IPS DF 6.9 (cell line): ENCODE measurements at places on chromosomes 2 and 18.
A peak's percentile ranks its signal among the peaks of the same experiment; 100 is the strongest.

DNA sequence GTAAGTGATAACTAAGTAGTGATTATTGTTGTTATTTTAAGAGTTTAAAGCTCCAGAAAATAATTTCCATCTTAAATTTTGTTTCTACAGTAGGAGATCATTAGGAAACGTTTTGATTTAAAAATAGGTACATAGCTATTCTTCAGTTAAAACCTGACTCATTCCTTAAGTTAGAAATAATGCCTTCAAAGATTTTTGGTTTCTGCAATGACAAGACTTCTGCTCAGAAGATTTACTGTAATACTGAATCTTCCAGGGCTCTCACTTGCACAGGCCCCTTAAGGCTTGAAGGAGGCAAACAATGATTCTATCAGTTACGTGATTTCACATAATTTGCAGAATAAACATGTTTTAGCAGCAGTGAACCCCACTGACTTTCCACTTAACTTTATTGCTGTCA is 333.7 kb downstream of the RAD51AP2 start:
- no peak for DNase-seq

GRCh38 chr2:26704441-26704977 is 12.0 kb downstream of the KCNK3 start:
- DNase-seq, result no peak

DNA sequence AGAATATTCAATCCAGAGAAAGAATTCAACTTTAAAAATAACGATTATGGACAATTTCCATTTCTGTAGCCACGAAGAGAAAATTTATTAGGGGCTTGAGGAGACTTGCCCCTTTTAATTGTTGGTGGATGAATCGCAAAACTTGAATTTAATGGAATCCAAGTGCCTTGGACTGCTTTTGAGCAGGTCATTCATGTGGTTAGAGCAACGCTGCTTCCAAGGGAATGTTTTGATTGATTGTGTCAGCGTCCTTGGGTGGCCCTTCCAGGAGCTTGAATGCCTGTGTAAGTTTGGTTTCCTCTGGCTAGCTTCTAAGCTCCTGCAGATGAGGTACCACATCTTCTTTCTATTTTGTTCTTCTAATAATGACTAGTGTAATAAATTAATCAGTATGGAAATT is 213.4 kb downstream of the LTBP1 start:
- no peak for DNase-seq

DNA sequence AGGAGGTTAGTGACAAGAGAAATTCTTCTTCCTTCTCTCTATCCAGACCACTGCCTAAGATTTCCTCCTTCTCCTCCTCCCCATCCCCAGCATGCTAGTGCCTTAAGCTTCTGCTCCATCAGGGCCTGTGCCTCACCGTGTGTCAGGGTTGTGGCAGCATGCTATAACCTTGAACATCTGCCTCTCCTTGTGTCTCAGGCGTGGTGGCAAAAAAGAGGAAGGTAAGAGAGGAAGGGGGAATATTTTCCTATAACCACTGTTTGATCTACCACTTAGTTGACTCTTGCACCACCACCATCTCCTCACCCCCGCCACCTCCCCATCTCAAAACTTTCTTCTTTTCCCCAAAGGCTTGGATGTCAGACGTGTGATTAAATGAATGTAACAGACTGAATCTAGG is 38.3 kb upstream of the PEX13 start:
- no peak for DNase-seq

DNA sequence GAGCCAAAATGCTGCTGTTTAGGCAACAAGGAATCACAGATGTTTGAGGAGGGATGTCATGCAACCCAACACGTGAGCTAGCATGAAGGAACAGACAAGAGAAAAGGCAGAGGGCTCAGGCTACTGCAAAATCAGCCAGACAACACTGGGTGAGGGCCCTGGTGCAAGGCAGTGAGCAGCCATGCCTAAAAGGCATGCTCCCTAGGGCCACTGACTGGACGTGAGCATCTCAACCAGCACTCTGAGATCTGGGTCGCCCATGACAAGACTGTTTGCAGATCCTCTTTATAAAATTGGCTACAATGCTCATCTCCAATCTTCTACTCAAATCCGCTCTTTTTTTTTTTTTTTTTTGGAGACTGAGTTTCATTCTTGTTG is 49.1 kb downstream of the KIAA2012 start:
- DNase-seq, result no peak

DNA sequence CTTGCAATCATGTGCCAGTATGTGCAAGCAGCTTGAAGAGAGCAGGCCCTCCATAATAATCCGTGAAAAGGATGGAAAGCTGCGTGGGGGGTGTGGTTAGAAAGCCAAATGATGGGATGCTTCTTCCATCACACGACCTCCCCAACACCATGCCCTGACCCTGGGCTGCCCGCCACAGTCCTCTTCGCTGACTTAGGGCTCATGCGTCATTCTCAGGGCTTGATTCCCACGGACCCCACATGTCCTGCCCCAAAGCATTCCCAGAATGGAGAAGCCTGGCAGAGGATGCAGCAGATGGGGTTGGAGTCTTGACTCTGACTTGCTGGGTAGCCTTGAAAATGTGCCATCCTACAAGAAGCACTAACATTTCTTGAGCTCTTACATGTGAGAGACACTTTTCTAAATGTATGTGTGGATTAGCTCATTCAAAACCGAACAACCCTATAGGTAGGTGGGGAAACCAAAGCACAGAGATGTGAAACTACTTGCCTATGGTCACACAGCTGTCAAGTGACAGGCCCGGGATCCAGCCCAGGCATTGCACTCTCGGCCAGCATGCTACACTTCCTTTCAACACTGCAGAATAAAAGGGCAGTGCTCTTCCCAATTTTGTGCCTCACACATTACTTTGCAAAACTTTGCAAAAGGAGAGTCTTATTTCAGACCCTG is 3.7 kb downstream of the TNS1 start:
- DNase-seq, result no peak

DNA sequence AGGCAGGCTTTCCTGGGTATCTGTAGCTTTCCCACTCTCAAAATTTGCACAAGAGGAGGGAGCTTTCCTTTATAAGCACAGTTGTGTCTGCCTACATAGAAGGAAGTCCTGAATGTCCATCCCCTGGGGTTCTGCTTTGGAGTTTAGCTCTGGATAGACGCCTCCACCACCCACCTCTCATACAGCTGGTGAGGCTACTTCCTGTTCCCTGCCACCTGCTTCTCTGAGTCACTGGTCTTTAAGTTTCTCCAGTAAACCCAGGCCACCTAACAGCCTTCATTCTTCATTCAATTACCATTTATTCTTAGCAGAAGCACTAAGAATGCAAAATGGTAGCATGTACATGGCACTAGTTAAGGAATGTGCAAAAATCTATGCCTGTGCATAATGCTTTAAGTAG is 407.8 kb downstream of the CDH2 start:
- DNase-seq, result no peak

- DNase-seq, result no peak
Measured at GRCh38 chr2:47321006-47321405, 82.0 kb upstream of the MSH2 start.

DNA sequence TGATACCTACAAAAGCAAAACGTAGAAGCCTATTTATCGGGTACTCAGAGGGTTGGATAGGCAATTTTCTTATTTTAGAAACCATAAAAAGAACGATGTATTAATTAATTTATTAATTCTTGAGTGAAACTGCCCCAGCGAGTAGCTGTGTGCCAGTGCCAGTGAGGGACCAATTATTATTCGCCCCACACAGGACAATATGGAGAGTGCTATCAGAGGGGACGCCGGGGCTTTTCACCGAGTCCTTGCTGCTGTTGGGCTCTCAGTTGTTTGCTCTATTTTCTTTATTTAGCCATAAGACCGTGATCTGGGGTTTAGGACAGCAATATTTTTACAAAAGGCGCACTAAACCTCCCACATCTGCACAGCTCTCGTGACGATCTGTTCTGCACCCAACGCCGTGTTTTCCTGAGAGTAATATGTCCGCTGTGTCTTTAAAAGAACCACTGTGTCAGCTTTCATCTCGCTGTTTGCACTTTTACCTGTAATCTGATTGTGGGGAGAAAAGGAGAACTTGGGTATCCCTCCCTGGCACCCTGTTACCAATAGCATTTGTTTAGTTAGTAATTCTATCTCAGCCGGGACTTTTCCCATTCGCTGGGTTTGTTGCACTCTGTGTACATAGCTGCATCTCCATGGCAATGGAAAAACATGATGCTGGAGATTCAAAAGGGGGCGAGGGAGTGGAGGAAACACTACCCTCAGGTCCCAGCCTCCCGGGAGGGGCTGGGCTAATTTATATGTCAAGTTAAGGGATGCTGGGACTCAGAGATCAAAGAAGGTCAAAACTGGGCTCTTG is 30.1 kb upstream of the ZNF516 start:
- DNase-seq, result no peak

GRCh38 chr2:53568469-53568868 is 199.1 kb upstream of the CHAC2 start:
- DNase-seq, result no peak

GRCh38 chr2:240982821-240983281 is 15.6 kb upstream of the SNED1 start:
- DNase-seq, result no peak

DNA sequence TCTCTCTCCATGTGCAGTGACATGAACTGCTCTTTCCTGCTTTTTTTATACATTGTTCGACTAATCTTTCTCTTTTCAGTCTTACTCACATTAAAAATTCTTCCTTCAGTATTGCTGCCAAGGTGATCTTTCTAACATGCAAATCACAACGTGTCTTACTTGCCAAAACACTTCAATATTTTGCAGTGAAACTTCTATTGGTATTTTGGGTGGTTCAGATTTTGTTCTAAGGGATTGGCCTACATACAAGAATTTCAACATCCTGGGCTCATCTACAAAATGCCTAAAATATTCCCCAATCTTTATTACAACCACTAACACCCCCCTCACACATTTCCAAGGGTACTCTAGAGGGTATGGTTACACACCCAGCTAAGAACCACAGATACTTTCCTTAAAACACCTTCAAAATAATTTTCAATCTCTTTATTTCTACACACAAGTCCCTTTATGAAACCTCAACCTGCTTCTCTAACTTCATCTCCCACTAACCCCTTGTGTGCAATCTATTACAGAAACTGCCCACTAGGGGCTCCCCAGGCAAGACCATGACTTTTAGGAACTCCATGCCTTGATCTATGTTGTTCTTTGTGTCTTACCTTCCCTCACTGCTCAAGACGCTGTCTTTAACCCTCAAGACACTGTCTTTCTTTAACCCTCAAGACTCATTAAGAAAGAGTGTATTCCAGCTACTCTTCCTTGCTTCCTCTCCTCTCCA is 50.9 kb downstream of the COL3A1 start:
- DNase-seq, result peak; percentile 13

DNA sequence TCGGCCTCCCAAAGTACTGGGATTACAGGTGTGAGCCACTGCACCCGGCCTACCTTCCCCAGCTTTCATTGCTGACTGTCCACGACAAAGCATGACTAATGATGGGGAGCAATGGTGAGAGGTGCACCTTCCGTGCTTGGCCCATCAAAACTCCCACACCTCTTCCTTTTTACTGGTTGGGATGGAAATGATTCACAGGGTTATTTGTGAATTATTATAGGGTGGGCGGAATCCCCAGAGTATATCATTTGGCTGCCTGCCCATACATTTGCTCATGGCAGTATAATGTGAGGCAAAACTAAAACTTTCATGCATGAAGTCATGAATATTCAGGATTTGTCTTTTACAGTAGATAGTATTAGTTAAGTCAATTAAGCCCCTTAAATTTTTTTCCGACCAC is 334.2 kb upstream of the NETO1 start:
- DNase-seq, result no peak

DNA sequence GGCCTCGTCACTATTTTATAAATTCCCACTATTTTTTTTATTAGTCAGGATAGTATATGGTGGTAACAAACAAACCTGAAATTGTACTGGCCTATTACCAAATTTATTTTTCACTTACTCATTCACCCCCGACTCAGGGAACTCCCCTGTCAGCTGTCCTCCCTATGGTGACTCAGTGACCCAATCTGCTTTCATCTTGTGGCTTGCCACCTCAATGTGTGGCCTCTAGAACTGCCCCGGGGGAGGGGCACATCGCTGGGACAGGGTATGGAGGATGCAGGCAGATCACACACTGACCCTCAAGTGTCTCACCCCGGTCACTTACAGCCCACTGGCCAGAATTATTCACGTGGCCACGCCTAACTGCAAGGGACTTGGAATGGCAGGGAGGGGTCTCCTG is 71.6 kb downstream of the ACTR2 start:
- DNase-seq, result no peak

- DNase-seq, result no peak
Measured at GRCh38 chr2:73252238-73253027, 18.3 kb downstream of the CCT7 start.

GRCh38 chr2:173659509-173659908 is 304.8 kb downstream of the CDCA7 start:
- DNase-seq, result no peak
